ENCODE measurements at places on chromosomes 6 and 20.

DNA sequence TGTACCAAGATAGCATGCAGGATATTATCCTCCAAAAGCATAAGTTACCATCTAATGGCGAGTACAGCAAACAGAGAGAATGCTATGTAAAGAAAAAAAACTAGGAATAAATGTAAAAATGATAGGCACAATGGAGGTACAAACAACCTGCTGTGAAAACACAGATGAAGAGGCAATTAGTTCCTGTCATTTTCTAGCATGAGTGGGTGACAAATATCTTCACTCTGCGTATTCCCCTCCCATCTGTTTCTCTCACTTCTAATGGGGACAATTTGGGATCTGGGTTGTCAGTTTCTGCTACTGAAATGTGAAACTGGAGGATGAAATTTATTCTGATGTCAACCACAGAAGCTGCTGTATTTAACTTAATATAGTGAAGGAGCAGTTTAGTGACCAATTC, 11.7 kb upstream of the PTPRK start:
- DNase-seq = no peak

- no peak for DNase-seq
These were observed 55.3 kb upstream of the SNX9 start for GRCh38 chr6:157767775-157768156.

DNA sequence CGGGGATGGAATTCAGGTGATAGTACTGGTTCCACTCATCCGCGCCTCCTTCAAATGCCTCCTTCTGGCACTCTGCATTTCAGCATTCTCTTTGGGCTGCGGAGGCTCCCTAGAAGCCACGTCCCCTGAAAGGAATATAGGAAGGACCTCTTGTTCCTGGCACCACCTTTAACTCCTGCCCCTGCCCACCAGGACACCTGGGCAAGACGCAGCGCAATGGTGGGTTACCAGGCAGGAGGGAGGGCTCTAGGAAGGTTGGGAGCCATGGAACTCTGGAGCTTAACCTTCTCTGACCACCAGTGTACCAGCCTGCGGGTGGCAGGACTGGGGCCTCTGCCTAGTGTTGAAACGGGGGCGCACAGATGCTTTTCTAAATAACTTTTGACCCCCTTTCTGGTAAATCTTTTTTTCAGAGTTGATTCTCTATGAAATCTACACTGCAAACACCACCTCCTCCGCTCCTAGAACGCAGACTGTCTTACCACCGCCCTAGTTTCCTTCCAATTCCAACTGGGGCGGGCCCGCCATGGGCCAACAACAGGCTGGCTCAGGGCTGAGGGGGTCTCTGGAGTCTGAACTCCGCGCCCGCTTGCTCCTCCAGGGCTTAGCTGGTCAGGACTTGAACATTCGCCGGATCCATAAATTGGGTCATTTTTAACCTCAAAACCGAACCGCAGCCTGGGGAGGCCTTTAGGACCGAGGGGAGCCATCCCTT, 871 bp upstream of the SYNDIG1 start:
- DNase-seq = no peak

DNA sequence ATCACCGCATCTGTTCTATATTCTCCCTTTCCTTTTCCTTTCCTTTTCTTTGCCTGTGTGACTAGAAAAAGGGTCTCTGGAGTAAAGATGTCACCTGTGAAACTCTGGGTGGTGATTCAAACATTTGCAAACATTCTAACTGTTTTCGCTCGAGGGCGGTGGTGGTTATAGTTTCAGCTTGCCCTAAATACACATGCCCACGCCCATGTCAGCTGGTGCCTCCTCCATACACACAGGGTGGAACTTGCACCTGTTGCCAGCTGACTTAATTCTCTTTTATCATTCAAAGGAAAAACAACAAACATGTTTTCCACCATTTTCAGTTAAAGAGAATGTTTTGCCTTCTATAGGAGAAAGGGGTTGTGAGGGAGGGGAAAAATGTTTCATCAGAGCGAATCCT, 381.9 kb upstream of the ARID1B start:
- no peak for DNase-seq

- DNase-seq = no peak
These were observed 62.8 kb downstream of the FILIP1 start for GRCh38 chr6:75430631-75431325.

GRCh38 chr6:164344801-164345291, 930.3 kb downstream of the QKI start:
- peak; percentile 54 for DNase-seq

- DNase-seq = no peak
These were observed 11.4 kb downstream of the IYD start for GRCh38 chr6:150380256-150380655.

- no peak for DNase-seq
These were observed 20.8 kb upstream of the MLN start for GRCh38 chr6:33824461-33825154.

- DNase-seq = no peak
These were observed 82.5 kb downstream of the POPDC3 start for GRCh38 chr6:105097288-105097687.

- DNase-seq = no peak
These were observed 7.7 kb downstream of the AMD1 start for GRCh38 chr6:110882274-110882619.

GRCh38 chr6:35018746-35019145, 122.4 kb downstream of the TCP11 start:
- no peak for DNase-seq
